Effector memory CD4-positive, alpha-beta T cell (primary cell): ENCODE measurements at places on chromosomes 4 and X.

GRCh38 chr4:57344296-57344695 is 234.1 kb upstream of the IGFBP7 start:
- DNase-seq: no peak

DNA sequence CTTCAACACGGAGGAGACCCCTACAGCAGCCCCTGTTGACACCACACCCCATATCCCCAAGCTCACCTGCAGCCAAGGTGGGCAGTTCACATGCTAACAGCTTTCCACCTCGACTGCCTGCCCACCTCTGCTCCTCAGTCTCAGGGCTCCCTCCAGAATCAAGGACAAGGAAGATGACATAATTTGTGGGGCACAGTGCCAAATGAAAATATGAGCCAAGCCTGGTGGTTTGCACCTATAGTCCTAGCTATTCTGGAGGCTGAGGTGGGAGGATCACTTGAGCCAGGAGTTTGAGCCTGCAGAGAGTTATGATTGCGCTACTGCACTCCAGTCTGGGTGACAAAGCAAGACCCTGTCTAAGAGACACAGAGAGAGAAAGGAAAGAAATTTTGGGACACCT is 516.3 kb downstream of the BCOR start:
- DNase-seq: no peak

- no peak for DNase-seq
Observed at GRCh38 chr4:537436-538264, 38.4 kb downstream of the TMEM271 start.

DNA sequence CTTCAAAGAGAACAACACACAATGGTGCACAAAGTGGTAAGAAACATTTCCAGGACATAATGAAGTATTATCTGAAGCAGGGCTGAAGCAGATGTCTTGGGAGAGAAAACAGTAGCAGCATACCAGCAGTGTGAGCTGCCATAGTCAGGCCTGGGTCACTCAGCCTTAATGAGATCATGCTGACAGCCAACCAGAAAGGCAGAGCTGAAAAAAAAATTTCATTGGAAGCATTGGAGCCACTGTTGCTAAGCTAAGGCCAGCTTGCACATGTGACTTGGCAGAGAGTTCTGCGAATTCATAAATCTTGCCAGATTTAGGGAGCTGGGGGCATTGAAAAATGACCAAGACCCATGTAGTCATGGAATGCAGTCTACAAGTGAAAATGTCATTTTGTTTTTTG is 444.0 kb upstream of the PITX2 start:
- DNase-seq: no peak

- DNase-seq: no peak
Observed at GRCh38 chrX:45842207-45842925, 641.7 kb upstream of the DIPK2B start.

GRCh38 chrX:29911673-29912072 is 303.7 kb upstream of the MAGEB2 start:
- no peak for DNase-seq

DNA sequence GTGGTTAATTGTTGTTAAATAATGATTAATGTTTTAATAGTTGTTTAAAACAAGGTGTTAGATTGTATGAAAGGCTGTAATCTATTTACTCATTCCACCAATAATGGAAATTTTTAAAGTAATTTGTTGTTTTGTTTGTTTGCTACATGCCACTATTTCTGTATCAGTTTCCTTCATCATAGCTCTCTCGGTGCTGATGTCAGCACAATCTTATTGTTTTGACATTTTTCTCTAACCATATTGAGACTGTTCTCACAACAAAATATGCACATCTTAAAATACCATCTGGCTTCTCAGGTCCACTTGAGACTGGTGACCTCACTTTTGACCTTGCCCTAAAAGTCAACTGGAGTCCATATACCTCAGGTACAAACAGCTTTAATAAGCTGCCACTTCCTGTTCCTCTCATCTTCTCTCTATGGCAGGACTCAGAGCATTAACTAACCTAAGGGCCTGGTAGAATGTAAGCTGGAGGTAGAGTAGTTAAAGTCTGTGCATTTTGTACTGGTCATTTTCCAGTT is 1.0 kb upstream of the GUCY1B1 start:
- DNase-seq: no peak

DNA sequence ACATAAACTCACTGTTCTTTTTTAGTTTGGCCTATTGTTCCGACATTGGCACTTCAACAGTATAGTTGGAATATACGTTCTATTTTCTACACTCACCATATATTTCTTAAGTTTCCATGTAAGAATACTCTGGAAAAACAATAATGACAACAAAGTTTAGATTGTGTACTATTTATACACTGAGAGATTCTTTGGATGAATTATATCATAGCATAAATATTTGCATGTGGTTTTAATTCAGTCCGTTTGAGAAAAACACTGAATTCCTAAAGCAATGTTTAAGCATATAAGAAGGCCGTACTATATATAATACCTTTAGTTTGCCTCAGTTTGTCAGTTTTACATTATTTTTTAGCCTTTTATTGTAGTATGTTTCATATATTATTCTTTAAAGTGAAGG is 82.4 kb downstream of the RAP1GDS1 start:
- DNase-seq: no peak

DNA sequence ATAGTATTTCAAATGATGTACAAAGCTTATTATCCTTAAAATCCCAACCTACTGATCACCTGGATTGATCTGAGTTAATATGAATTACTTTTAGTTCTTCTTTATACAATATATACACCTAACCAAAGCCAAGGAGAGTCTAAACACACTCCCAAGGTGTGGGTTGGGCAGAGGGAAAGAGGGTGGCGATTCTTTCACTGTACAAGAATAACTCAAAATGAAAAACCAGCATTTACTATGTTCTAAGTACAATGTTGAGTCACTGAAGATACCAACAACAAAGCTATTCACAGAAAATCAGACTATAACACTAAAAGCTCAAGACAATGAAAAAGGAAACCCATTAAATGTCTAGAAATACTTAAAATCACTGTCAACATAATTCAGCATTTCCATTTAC is 46.6 kb downstream of the ANKRD17 start:
- no peak for DNase-seq

GRCh38 chr4:3729188-3729881 is 36.9 kb upstream of the ADRA2C start:
- no peak for DNase-seq

DNA sequence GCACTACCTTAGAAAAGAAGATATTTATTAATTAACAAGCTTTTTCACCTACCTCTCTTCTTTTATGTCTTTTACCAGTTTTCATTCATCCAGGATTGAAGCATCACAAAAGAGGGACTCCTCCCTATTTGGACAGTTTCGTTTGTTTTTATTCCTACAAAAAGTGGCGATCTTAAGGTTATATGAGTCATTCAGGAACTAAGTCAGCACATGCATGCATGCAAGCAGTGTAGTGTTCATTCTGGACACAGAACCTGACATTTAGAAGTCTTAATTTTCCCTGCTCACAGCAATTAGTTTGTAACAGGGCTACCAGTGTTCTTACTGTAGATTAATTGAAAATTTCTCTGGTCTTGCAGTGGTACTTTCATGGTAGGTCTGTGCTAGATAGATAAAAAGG is 47.9 kb upstream of the QRFPR start:
- DNase-seq: no peak

GRCh38 chr4:105198541-105198940 is 51.9 kb downstream of the TET2 start:
- no peak for DNase-seq

DNA sequence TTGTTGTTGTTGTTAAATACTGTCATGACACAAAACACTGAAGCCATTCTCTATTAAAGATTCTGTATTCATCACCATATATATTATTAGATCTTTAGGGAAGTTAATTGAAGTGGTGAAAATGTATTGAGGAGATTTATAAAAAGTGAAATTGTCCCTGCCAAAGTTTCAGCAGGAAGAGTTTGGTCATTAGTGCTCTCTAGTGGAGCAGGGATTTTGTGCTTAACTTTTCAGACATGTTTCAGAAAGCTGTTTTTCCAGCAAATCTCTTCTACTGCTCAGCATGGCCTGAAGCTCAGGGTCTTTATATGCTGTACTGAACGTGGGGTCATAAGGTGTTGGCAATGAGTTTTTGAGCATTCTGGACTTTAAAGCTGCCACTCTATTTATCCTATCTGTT is 36.7 kb upstream of the CXXC4 start:
- no peak for DNase-seq

DNA sequence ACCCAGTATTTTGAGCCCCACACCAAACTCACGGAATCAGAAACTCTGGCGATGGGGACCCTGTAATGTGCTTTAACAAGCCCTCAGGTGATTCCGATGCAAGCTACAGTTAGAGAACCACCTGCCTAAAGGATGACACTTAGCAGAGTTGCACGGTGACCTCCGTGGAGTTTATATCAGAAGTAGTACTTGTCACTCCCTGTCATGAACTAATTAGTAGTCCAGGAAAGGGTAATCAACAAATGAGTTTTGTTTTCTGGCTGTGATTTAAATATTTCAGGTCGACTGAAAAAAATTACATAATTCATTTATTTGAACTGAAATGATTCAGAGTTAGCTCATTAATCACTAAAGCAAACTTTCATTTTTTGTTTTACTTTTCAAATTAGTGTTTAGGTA is 56.4 kb downstream of the TMA16 start:
- no peak for DNase-seq

DNA sequence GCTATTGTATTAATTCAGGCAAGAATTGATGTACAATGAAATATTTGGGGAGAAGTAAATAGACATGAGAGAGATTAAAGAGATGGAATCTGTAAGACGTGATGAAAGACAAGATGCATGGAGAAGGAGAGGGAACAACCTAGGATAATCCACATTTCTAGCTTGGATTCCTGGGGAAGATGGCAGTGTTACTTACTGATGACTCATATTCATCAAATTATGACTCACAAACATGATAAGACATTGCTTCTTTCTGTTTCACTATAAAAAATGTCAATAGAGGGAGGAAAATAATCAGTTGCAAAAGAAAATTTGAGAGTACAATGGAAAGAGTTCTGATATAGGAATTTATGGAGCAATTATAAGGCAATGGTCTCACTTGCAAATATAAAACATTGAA is 104.1 kb upstream of the BMP3 start:
- no peak for DNase-seq

DNA sequence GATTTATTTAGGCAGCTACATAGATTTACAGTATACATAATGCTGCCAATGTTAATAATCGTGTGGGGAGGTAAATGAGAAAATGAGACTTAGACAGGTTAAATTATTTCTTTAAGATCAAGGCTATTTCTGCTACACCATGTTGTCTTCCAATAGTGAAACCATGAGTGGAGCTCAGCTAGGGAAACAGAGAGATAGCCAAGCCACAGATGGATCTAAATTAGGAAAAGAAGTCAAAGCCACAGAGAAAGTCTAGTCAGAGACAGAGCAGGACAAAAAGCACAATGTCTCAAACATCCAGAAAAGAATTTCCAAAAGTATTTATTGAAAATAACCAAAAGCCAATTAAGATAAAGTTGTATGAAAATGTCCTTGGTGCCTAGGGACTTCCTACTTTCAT is 867.2 kb upstream of the GRID2 start:
- no peak for DNase-seq

DNA sequence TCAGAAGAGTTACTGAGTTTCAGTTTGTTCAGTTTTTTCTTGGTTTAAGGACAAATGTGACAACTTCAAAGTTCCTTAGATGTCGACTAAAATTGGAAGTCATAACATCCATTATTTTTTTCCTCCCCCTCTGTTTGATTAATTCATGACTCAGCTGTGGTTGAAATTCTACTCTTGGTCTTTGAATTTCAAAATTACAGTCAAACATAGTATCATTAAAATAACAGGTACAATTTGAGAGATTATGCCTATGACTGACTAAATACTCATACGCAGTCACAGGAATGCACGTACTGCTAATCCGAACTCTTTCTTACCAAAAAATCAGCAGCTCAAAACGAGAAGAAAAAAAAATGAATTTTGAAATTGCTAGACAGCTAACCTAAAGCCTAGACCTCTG is 1434.8 kb downstream of the RAPGEF2 start:
- no peak for DNase-seq

DNA sequence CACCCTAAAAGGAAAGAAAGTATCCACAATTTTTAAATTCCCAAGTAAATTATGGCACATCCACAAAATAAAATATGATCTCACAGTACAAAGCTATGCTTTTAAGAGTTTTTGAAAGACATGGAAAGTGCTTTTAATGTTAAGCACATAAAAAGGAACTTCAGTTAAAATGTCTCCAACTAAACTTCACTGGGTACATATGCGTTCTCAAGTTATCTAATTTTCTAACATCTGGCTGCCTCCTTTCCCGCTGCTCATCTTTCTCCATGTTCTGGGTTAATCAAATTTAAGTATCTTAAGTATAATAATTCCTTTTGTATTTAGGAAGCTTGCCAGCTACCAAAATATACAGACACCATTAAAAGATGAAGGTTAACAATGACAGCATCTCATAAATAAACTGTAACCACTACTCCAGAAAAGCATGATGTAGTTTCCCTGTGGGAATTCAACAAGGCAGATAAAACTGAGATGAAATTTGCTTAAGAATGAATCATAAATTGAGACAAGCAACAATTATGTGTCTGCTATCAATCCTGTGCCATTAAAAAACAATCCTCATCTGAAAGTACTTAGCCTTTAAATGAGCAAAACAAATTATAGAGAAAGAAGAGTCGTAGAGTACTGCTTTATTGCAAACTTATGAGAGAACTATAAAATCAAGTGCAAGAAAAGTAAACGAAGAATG is 25.1 kb downstream of the PRSS12 start:
- DNase-seq: no peak

GRCh38 chrX:46959101-46959500 is 46.9 kb downstream of the JADE3 start:
- DNase-seq: no peak

DNA sequence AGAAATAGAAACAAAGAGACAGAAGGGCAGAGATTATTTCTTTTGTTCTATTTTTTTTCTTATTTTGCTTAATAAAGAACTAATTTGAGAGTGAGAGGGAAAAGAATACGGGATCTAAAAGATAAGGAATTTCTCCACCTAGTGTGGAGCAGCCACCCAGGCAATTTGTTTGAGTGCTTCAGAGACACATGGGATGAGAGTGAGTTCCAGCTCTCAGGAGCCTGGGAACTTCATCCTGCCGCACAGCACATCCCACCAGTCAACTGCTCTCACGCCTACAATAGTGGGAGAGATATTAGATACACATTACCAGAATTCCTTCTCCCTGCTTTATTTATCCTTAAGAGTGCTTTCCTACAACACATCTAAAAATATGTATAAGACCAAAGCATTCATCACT is 946.4 kb downstream of the PDHA2 start:
- no peak for DNase-seq

DNA sequence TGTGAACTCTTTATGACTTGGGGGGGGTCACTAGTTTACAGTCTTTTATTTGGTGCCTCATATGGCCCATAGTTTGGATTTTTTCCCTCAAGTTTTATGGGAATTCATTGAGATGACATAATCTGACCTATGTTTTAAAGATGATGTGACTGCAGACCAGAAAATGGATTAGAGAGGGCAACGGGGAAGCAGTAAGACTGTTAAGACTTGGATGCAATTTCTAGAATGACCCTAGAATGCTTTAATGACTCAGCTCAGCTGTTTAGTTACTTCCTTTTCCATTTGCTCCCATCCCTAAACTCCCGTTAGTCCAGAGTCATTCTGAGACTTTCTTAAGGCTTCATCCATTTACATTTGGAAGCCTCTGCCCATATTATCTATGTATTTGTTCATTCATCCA is 59.9 kb upstream of the PDGFRA start:
- no peak for DNase-seq

- no peak for DNase-seq
Observed at GRCh38 chr4:178941975-178942374, 1499.7 kb upstream of the AGA start.

- peak; percentile 56 for DNase-seq
Observed at GRCh38 chr4:99808260-99808857, 8.3 kb upstream of the DAPP1 start.

- no peak for DNase-seq
Observed at GRCh38 chr4:53987761-53988171, 76.6 kb downstream of the CHIC2 start.
